GM12864 (cell line): ENCODE measurements at places on chromosomes 16 and 17.
A peak's percentile ranks its signal among the peaks of the same experiment; 100 is the strongest.

GRCh38 chr17:68710976-68711375 is 109.8 kb upstream of the FAM20A start:
- DNase-seq, result no peak

DNA sequence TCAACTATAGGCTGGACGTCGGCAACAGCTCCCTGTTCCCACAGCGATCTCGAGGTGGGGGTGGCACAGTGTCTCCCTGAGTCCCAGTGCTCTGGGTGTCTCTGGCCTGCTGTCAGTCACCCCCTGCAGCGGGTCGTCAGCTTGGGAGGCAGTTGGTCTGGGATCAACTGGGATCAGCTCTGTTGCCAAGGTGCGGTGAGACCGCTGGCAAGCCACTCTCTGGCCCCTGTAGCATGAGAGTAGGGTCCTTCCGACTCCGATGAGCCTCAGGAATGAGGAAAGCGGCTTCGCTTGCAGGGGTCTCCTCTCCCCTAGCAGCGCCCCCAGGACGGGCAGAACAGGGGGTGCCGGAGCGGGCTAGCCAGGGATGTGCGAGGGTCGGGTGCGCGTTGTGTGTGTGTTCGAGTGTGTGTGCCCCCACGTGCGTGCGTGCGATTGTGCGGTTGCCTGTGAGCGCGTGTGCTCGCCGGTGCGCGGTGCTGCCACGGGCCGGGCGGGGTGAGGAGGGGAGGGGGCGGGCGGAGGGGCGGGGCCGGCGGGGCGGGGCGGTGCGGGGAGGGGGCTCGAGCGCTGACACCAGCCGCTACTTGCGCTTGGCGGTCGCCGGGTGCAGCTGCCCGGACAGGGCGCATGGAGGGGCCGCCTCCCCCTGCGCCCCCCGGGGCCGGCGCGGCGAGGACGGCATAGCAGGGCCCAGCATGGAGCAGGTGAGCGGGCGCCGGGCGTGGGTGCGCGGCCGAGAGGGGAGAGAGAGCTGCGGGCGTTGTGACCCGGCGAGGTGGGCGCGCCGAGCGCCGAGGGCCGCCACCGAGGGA is 9.4 kb upstream of the ARHGAP23 start:
- DNase-seq, result no peak

- DNase-seq, result no peak
Measured at GRCh38 chr16:3640632-3641501, 13.6 kb upstream of the DNASE1 start.

GRCh38 chr17:51572115-51572514 is 311.8 kb downstream of the UTP18 start:
- no peak for DNase-seq

DNA sequence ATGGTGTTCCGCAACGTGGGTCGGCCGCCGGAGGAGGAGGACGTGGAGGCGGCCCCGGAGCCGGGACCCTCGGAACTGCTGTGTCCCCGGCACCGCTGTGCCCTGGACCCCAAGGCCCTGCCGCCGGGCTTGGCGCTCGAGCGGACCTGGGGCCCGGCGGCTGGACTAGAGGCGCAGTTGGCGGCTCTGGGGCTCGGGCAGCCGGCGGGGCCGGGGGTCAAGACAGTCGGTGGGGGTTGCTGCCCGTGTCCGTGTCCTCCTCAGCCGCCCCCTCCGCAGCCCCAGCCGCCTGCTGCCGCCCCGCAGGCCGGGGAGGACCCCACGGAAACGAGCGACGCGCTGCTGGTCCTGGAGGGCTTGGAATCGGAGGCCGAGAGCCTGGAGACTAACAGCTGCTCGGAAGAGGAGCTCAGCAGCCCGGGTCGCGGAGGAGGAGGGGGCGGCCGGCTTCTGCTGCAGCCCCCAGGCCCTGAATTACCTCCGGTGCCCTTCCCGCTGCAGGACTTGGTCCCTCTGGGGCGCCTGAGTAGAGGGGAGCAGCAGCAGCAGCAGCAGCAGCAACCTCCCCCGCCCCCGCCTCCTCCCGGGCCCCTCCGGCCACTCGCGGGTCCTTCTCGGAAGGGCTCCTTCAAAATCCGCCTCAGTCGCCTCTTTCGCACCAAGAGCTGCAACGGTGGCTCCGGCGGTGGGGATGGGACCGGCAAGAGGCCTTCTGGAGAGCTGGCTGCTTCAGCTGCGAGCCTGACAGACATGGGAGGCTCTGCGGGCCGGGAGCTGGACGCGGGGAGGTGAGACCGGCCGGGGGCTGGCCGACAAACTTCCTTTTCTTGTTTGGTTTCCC is 821 bp downstream of the SOCS7 start:
- DNase-seq, result no peak

- DNase-seq, result no peak
Measured at GRCh38 chr17:279331-279730, 73.3 kb downstream of the RPH3AL start.

DNA sequence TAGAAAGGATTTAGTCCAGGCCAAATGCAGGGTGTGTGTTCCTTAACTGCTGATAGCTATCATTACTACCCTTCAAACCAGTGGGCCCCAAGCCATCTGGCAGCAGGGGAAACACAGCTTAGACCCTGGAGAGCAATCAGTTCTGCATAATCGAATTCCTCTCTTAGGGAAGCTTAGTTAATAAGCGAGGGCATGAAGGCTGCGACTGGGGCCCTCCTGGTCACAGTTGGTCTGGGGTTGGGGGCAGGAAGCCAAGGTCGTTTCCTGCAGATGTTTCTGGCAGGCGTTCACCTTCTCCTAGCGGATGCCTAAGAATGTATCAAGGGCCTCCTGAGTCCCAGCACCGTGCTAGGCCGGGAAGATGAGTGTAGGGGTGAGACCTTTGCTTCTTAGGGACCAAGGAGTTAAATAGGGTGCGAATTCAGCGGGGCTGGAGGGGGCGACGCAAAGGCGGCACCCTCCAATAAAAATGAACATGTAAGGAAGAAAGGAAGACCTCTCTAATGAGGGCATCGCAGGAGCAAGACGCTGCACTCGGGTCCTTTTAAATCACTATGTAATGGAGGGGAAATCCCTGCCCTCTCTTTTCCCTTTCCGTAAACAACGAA is 16.5 kb upstream of the EEF2K start:
- DNase-seq, result no peak

- peak; percentile 30 for DNase-seq
Measured at GRCh38 chr16:22355487-22355908, 18.9 kb downstream of the CDR2 start.

DNA sequence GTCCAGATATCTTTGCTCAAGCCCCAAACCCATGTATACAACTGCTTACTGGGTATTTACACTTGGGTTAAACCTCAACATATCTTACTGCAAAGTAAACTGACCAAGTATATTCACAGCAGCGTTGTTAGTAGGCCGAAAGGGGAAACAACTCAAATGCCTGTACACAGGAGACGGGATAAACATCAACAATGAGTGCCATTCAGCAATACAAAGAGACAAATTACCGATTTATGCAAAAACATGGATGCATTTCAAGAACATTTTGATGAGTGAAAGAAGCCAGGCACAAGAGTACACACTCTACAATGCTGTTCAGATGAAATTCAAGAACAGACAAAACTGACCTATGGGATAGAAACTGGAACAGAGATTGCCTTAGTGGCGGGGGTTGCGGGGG is 136.3 kb upstream of the CACNG3 start:
- no peak for DNase-seq

DNA sequence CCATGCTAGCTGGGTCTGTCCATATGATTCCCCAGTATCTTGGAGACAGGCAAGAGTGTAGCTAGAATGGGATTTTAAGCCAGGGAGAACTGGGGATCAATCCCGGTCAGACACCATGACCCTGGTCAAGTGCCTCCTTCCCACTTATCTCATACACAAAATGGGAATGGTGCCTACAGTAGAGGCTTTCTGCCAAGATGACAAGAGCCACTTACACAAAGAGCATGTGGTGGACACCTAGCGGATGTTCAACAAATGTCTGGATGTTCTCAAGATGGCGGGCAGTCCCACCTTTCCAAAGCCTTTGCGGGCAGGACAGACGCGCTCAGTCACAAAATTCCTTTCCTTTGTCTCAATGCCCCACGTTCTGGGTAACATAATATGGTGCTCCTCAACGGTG is 57.3 kb downstream of the MAF start:
- DNase-seq, result no peak

DNA sequence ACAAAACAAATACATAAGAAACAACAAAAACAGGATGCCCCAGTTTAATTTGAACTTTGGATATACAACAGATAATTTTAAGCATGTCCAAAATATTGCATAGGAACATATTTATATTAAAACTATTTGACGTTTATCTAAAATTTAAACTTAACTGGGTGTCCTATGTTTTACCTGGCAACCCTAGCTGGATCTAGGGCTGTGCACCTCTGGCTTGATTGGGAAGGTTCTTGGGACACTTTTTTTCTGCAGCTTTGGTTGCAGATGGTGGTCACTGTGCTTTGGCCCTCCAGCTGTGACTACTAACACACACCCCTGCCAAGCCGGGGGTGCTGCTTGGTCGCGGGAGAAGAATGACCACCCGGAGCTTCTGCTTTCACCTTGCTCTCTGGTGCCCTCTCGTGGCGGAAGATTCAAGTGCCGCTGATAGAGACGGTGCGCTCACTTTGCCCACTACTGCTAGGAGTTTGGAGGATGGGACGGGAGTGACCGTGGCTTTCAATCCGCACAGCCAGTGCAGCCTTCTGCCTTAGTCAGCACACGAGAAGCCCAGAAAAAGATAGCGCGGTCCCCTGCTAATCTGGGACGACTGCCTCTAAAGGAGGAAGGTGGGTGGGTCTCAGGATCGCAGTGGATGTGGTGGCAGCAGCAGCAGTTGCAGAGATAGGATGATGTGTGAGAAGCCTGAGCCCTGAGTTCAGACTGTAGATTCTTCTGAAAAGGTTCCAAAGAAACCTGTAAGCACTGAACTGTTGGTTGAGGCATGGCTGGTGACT is 6.7 kb downstream of the SPACA3 start:
- no peak for DNase-seq

DNA sequence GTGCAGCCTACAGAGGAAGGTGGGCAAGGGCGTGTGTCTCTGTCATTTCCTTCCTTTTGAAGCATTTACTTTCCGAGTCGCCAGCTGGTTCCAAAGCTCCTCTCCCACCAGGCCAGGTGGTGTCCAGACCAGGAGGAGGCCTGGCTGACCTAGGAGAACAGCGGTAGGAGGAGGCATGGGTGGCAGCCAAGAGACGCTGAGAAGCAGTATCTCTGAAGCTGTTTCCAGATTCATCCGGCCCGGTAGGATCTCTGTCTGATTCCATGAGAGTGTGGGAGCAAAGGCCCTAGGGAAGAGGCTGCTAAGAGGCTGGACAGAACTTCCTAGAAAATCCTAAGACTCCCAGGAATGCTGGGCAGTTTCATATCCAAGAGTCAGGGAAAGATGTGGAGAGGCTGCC is 20.3 kb downstream of the MEOX1 start:
- DNase-seq, result no peak

- DNase-seq, result no peak
Measured at GRCh38 chr17:48647103-48647962, 21.2 kb upstream of the HOXB9 start.
